ENCODE measurements at places on chromosomes 6 and 20.

GRCh38 chr6:133503336-133503729 lies 262.2 kb downstream of the EYA4 start:
- no peak for DNase-seq

DNA sequence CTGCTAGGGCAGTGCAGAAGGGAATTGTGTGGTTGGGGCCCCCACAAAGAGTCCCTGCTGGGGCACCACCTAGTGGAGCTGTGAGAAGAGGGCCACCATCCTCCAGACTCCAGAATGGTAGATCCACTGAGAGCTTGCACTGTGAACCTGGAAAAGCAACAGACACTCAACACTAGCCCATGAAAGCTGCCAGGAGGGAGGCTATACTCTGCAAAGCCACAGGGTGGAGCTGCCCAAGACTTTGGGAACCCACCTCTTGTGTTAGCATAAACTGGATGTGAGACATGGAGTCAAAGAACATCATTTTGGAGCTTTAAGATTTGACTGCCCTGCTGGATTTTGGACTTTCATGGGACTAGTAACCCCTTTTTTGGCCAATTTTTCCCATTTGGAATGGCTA lies 328.4 kb upstream of the KHDRBS2 start:
- no peak for DNase-seq

DNA sequence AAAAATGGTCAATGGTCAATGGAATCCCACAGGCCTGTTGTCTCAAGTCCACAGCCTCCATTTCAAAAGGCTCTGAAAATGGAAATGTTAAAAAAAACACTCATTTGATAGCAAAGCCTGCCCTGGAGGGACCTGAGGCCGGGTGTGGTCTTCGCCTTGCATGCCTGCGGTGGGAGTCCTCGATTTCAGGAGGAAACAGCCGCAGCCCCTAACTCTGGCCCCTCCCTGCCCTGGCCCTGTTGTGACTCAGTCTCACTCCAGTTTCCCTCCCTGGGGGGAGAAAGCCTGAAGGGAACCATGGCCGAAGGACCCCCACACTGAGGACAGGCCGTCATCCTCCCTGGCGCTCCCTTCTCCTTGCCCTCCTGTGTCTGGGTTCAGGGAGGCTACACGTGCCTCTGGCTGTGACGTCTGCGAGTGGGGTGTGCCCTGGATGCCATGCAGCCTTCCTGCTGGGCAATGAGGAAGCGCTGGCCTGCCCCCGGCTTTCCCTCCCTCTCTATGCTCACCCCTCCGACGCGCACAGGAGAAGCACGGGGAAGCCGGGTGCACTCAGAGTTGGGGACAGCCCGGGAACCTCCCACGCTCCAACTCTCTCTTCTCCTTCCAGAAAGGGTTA lies 9.2 kb downstream of the BHLHE23 start:
- DNase-seq: no peak

GRCh38 chr6:42450477-42451332 lies 1.0 kb downstream of the TRERF1 start:
- no peak for DNase-seq

GRCh38 chr6:169098116-169098515 lies 155.5 kb downstream of the THBS2 start:
- DNase-seq: no peak

GRCh38 chr6:34836008-34836407 lies 44.1 kb downstream of the BLTP3A start:
- no peak for DNase-seq

- DNase-seq: no peak
Measured at GRCh38 chr6:38100380-38100779, 280.9 kb downstream of the ZFAND3 start.

- no peak for DNase-seq
Measured at GRCh38 chr20:58006346-58007316, 221.8 kb downstream of the ANKRD60 start.

DNA sequence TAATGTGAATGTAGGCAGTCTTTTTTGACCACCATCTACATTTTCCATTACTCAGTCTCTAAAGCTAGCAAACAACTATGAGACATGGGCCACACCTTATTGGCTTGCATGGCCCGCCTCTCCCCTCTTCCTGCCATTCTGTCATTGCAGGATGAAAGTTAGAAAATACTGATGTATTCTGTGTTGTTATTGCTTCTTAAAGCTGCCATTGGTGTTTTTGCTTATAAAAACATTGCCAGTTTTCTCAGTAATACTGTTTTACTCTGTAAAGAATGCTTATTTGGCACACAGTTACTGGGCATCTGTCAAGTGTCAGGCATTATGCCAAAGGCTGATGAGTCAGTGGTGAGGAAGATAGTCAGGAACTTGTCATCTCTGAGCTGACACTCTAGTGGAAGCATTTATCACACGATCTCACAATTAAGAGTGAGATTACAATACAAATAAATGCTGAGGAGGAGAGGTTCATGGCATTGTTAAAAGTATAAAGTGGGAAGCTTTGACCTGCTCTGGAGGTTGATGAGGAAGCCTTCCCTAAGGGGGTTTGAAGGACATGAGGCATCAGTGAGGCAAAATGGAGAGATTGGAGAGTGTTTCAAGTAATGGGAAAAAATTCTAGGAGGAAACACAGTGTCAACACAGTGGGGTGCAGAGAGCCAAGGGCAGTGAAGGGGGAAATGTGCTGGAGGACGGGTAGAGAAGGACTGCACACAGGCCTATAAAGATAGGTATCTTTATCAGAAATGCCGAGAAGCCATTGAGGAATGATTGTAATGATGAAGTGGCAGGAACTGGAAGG lies 14.7 kb downstream of the KLHL32 start:
- no peak for DNase-seq

GRCh38 chr6:1391800-1392309 lies 2.5 kb downstream of the FOXF2 start:
- no peak for DNase-seq

DNA sequence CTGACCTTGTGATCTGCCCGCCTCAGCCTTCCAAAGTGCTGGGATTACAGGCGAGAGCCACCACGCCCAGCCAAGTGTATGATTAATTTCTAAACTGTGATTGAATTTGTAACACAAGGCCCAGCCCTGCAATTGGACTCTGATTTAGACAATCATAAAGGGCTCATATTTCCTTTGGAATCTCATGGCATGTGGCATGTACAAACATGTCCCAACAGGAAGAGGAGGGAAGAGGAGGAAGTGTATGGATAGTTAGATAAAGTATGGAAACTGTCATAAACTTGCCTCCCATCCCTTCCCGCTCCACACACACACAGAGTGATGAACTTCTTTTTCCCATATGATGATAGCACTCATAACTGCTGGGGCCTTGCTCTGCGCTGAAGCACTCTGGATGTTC lies 27.2 kb upstream of the QKI start:
- no peak for DNase-seq

GRCh38 chr6:2259002-2259494 lies 13.6 kb upstream of the GMDS start:
- no peak for DNase-seq

- no peak for DNase-seq
Measured at GRCh38 chr6:7155871-7156579, 48.3 kb downstream of the RREB1 start.

DNA sequence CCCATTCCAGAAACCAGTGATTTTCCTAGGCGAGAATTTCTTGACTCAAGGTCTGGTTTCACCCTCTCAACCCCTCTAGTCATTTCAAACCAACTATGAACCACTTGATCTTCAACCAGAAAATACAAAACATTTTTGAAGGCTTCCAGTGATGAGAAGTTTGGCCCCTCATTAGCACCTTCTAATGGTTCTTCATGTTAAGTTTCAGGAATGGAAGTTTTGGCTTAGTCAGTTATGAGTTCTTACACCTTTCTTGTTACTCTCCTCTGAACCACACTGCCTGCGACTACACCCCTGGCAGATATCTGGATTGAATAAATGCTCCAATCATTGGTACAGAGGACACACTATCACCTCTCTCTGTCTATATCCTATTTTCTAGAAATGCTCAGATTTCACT lies 67.2 kb downstream of the GJA10 start:
- DNase-seq: no peak

GRCh38 chr6:8047541-8048292 lies 16.5 kb downstream of the BLOC1S5 start:
- DNase-seq: no peak

DNA sequence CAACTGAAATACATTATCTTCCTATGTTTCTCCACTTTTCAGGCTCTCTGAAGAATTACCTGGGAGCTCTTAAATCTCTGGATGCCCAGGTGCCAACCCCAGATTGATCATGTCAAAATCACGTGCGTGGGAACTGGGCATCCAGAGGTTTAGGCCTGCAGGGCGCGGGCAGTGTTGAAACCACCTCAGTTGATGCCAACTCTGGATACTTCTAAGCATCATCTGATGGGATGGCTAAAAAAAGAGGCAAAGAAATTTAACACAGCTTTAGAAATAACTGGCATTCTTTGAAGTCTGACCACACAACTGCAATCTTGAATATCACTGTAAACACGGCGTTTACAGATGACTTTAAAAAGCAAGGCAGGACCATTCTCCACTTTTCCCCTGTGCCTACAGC lies 41.9 kb downstream of the PTGIS start:
- no peak for DNase-seq

- no peak for DNase-seq
Measured at GRCh38 chr6:167472148-167472547, 147.3 kb downstream of the TTLL2 start.

GRCh38 chr6:148611213-148611612 lies 135.6 kb upstream of the UST start:
- DNase-seq: no peak

DNA sequence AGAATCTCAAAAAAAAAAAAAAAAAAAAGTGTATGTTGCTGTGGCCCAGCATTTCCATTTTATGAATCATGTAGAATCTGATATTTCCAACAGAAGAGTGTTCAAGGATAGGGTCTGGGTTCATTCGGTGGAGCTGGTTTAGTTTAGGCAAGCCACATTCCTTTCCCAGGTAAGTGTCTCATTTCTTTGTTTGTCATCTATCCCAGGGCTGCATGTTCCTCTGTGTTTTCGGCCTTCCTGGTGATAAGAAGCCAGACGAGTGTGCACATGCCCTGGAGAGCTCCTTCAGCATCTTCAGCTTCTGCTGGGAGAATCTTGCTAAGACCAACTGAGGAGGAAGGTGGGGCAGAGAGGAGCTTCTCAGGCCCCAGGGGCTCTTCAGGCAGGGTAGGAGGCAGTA lies 38.2 kb downstream of the NFYA start:
- no peak for DNase-seq

DNA sequence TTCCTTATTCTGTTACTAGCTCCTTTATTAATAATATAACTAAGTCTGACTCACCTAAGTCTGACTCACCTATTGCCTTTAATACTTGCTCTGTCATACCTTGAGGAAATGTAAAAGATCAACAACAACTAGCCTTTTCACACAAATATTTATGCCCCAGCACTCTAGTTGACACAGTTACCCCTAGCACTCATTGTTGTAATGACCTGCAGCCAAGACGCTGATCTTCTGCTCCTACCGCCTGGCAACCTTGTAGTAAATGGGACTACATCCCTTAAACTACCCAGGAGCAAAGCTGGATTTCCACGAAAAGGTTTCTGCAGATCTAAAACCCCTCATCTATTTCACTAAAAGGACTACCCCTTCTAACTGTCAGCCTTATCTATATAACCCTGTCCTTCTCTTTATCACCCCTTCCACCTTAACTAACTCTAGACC lies 90.0 kb downstream of the PLG start:
- DNase-seq: no peak

GRCh38 chr6:108798670-108799353 lies 49.4 kb upstream of the ARMC2 start:
- DNase-seq: no peak

GRCh38 chr6:4953440-4953839 lies 50.4 kb downstream of the RPP40 start:
- DNase-seq: no peak

DNA sequence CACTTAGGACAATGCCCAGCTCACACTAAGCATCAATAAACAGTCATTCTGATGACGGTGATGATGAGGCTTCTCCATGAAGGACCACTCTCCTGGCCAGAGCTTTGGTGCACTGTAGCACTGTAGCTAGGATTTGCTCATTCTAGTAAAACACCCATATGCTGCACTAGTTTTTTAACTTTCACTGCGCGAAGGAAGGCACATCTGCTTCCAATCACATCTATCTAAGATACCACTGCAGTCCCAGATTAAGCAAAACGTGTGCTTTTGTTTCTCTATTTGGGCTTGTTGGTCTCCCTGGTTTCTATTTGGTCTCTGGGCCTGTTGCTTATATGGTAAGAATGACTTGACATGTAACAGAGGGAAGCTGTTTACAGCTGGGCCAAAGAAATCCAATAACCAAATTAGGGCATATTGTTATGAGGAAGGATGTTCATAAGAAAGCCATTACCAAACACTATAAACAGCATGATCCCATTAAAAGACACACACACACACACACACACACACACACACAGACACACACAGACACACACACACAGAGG lies 62.4 kb downstream of the FAM229B start:
- no peak for DNase-seq

Data from NCI-H774 (cell line).